ENCODE measurements at places on chromosomes 5 and 9.
A peak's percentile ranks its signal among the peaks of the same experiment; 100 is the strongest.

GRCh38 chr5:55578771-55579170 is 44.0 kb upstream of the PLPP1 start:
- H3K36me3 ChIP-seq, result no peaks in the 10 kb centered on the region
- H3K4me3 ChIP-seq, result no peak overlapping the region
- DNase-seq, result no peak
- H3K27ac ChIP-seq, result peak overlapping the region; percentile 55

DNA sequence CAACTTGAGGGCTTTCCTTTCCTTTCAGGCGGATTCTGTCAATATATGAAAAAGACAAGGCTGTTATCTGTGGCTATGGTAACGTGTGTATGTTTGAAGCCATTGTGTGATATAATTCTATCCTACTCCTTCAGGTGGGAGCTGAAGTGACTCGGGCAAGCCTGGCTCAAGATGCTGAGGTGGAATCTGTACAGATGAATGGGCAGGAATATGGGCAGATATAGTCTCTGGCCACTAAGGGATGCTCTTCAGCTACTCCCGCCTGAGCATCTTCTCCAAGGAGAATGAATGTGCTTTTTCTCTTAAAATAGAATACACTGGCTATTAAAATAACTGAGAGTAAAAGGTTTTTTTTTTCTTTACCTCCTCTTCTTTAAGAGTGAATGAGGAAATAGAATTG is 244.8 kb downstream of the ADGRV1 start:
- no peaks in the 10 kb centered on the region for H3K36me3 ChIP-seq
- DNase-seq, result no peak
- H3K27ac ChIP-seq, result no peak overlapping the region
- H3K27me3 ChIP-seq, result no peaks in the 10 kb centered on the region

- H3K27me3 ChIP-seq, result no peaks in the 10 kb centered on the region
- no peaks in the 10 kb centered on the region for H3K36me3 ChIP-seq
- no peak for DNase-seq
- H3K4me1 ChIP-seq, result no peaks in the 10 kb centered on the region
Measured at GRCh38 chr5:28558196-28558595, 1519.8 kb upstream of the CDH9 start.

DNA sequence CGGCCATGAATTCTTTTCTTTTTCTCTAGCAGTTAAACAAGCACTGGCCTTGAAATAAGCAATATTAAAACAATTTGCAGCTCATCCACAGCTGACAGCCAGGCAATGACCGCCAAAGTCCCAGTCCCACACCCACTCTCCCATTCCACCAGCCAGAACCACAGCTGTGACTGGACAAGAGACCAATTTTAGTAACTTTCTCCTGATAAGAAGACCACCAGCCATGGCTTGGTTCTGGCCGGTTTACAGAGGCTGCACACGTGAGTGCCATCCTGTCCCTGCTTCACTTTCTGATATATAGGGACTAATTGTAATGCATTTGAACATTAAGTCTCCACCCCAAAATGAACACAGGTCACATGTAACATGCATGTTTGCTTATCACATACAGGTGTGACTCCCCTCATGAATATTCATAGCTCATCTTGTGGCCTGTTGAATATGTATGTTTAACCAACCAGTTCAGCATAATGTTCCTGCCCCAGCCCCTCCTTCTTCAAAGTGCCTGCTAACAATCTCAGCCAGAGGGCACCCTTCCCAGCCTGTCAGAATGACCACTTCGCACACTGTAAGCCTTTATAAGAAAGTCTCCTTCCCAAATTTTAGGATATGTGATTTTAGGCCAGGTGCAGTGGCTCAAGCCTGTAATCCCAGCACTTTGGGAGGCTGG is 23.9 kb upstream of the FANCC start:
- H3K27ac ChIP-seq, result no peak overlapping the region
- H3K4me1 ChIP-seq, result no peaks in the 10 kb centered on the region
- H3K27me3 ChIP-seq, result no peaks in the 10 kb centered on the region
- no peak overlapping the region for H3K4me3 ChIP-seq

- H3K27ac ChIP-seq, result peak overlapping the region; percentile 95
- H3K36me3 ChIP-seq, result peaks cover 30% of the 10 kb centered on the region
- H3K4me3 ChIP-seq, result peak overlapping the region; percentile 99
- H3K4me1 ChIP-seq, result peaks cover 38% of the 10 kb centered on the region
Measured at GRCh38 chr9:127785023-127785932, 556 bp upstream of the CDK9 start.

DNA sequence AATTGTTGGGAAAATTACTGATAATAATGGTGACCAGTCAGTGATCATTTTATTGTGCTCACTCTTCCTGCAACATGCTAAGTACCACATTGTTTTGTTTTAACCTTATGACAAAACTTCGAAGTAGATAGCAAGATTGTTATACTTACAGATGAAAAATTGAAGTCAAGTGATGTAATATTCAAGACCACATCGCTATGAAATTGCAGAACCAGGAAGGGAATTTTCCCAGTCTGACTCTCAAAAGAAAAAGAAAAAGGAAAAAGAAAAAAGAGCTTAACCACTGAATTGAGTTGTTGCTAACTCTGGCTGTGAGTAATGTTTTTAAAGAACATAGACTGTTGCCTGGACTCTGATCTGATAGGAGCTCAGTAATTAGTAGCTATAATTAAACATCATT is 170.6 kb upstream of the HAPLN1 start:
- no peaks in the 10 kb centered on the region for H3K4me1 ChIP-seq
- no peak for DNase-seq
- no peaks in the 10 kb centered on the region for H3K36me3 ChIP-seq
- H3K27ac ChIP-seq, result no peak overlapping the region
- H3K4me3 ChIP-seq, result no peak overlapping the region

DNA sequence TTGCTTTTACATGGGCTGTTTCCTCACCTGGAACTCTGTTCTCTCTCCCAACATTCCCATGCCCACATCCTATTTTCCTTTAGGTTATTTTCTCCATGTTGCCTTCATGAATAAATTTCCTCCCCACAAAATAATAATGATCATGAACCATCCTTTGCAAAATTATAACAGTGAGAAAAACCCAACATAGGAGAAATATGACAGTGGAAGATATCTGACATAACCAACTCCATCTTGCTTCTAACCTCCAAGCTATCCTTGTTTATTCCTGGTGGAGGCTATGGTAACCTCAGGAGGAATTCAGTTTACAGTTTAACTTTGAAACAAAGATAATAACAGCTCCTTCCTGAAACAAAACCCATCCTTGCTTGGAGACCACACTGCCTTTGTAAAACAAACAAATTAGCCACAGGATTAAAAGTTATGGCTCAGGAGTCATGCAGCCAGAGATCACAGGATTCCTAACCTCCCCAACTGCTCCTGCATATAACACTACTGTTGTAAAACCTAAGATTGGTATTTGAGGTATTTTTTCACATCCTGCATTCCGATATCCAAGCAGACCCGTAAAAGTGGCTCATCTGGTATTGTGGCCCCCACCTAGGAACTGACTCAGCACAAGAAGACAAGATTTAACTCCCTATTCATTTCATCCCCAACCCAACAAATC is 212.4 kb downstream of the TRIM32 start:
- DNase-seq, result no peak
- H3K27me3 ChIP-seq, result no peaks in the 10 kb centered on the region
- no peaks in the 10 kb centered on the region for H3K4me1 ChIP-seq

DNA sequence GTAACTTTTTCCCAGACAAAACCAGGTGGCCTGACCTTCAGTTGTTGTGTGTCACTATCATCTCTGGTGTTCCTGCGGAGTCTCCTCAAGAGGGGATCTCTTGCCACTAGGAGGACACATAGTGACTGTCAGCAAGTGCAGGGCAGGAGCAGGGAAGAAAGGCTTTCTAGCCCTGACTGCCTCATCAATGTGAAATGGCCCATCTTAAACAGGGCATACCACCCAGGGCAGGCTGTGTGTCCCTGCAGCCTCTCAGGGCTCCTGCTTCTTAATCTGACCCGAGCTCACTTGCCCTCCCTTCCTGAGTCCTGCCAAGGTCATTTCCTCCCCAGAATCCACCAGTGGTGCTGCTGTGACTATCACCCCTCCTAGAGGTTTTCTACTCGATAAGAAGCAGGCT is 57.4 kb upstream of the SIMC1 start:
- H3K4me1 ChIP-seq, result no peaks in the 10 kb centered on the region
- no peak overlapping the region for H3K4me3 ChIP-seq
- H3K27me3 ChIP-seq, result no peaks in the 10 kb centered on the region
- DNase-seq, result no peak
- no peak overlapping the region for H3K27ac ChIP-seq
- H3K36me3 ChIP-seq, result no peaks in the 10 kb centered on the region

Data from thoracic aorta (tissue), 2 donors.